ENCODE measurements at places on chromosomes 3 and 15.

DNA sequence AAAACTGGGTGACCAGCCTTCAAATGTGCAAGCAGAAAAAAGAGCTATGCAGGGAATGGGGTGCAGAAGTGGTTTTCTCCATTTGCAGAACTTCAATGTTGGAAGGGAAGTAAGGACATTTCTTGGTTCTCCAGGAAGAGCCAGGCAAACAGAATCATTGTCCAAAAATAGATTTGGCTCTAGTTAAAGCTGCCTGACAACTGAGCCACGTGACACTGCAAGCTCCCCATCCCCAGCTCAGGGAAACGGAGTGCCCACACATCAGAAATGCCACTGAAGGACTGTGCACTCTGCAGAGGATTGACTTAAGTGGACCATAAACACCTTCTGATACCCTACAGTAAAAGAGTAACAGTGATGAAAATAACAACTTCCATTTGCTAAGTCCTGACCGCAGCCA is 195.6 kb upstream of the NSMCE3 start:
- no peak for DNase-seq

- DNase-seq, result no peak
Observed at GRCh38 chr3:185702262-185703225, 116.4 kb downstream of the SENP2 start.

- DNase-seq, result no peak
Observed at GRCh38 chr3:190552969-190553759, 39.3 kb downstream of the IL1RAP start.

DNA sequence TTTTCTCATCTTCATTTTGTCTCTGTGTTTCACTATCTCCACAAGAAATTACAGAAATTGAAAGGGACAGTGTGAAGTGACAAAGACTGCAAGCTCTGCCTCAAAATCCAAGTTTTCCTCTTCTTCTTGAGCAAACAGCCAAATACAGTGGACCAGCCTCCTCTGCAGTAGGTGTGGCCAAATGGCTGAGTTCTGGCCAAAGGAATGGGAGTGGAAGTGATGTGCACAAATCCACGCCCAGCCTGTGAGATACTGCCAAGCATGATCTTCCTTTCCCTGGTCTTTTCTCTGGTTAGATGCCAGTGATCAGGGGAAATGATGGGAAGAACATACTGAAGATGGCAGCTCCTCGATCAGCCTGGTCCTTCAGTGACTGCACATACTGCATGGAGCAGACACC is 111.0 kb upstream of the CPNE4 start:
- DNase-seq, result no peak

GRCh38 chr3:157092230-157092629 is 67.7 kb downstream of the CCNL1 start:
- DNase-seq, result no peak

GRCh38 chr15:52146261-52146660 is 33.7 kb upstream of the BCL2L10 start:
- DNase-seq, result no peak

DNA sequence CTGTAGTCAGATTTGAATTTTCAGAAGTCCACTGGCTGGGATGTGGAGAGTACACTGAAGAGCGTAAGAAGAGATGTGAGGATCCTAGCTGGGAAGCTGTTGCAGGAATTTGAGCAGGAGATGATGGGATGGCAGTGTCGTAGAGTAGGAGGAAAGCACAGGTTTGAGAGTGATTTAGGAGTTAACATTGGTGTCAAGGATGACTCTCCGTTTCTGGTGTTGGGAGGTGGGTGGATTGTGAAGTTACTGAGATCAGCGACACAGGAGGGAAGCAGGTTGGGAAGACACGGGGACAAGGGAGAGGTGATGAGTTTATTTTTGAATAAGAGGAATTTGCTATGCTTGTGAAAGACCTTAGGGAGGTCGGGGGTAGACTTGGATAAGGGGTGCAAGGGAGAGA is 434.2 kb upstream of the TPM1 start:
- DNase-seq, result no peak

DNA sequence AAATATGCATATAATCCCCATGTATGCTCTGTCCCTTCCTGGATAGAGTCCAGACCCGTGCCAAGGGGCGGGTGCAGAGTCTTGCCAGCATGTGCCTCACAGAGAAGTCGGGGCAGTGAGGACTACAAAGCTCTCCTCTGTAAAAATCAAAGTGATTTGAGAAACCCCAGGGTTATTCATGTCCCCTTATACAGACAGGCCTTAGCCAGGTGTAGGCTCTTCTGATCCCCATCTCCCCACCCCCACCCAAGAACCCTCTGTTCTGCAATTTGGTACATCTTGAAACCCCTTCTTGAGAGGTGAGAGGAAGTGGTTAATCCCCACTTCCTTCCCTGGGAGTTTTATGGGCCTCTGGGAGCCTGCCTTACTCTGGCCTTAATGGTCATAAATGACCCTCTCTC is 24.7 kb downstream of the TRIM71 start:
- DNase-seq, result no peak

GRCh38 chr15:80536231-80536630 is 132.0 kb downstream of the ARNT2 start:
- no peak for DNase-seq

- no peak for DNase-seq
Observed at GRCh38 chr3:12046406-12046805, 42.2 kb downstream of the SYN2 start.

DNA sequence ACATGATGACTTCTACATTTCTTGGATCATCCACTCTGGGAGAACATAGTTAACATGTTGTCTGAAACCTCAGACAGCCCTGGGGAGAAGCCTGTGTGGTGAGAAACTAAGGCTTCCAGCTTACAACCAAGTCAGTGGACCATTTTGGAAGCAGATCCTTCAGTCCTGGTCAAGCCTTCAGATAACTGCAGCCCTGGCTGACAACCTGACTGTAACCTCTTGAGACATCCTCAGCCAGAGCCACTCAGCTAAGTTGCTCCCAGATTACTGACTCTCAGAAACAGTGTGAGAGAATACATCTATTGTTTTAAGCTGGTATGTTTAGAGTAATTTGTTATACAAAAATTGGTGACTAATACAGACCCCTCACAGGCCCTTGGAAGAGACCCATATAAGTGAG is 50.9 kb upstream of the KPNA4 start:
- no peak for DNase-seq

DNA sequence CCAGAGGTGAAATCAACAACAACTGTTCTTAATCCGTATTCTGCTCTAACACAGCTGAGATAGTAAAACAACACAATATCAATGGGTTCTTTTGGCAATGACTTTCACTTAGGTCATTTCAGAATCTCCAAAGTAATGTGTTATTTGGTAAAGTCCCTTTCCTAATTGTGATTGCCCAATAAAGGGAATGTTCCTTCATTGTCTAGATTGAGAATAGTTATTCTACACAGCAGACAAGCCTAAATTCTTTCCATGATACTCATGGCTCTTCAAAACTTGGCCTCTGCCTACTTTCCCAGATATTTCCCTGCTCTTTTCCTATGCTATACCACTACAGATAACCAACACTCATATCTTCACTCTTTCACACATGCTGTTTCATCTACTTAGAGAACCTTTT is 219.8 kb downstream of the FMN1 start:
- no peak for DNase-seq

DNA sequence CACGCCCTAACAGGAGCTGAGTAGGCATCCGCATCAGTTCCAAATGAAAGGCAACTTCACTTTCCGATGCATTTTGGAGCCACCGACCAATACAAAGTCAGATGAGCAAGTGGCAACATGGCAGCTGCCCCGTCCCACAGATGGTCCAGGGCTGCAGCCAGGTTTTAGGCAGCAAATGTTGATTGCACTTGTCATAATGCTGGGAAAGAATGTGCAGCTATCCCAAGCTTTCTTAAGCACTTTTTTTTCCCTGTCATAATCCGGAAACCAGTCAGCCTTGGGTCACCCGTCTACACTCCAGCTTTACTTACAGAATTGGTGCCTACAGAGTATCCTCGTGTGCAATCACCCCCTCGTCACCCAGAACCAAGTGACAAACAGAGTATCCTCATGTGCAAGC is 147.7 kb downstream of the CHSY1 start:
- no peak for DNase-seq

- DNase-seq, result no peak
Observed at GRCh38 chr3:129503471-129504291, 24.8 kb upstream of the RHO start.

DNA sequence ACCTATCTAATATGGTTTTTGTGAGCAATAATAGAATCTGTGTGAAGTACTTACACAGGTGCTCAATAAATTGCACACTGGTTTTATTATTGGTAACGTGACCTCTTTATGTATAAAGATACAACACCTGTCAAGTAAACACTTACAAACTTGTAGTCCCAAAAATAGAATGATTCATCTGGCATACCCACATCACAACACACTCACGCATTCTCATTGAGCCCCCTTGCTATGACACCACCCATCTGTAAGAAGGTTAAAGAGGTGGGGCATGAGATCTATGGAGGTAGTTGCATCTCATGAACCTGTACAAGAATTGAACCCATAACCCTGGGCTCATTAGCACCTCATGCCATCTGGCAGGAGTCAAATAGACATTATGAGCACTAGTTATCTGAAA is 134.9 kb upstream of the THBS1 start:
- no peak for DNase-seq

GRCh38 chr15:82044373-82045178 is 1.2 kb downstream of the MEX3B start:
- no peak for DNase-seq

- no peak for DNase-seq
Observed at GRCh38 chr15:36152936-36153335, 426.5 kb upstream of the CDIN1 start.

DNA sequence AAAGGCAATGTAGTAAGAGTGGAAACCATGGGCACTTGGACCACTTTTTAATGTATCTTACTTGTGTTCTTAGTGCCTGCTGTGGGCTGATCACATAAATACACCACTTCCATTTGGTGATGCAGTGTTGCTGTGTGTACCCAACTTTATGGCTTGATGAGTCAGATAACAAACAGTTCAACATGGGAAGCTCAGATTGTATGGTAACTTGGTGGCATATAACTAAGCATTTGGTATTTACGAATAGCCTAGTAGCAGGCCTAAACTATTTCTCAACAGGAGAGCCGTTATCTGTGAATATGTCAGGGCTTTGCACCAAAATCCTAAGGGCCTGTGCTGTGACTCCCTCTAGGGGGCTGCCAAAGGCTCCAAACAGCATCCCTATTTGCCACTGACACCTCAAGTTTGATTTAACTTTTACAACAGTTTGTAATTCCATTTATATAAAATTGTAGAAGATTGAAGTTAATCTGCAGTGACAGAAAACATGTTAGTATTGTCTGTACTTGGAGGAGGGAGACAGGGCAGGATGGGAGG is 640.4 kb upstream of the CADM2 start:
- no peak for DNase-seq

DNA sequence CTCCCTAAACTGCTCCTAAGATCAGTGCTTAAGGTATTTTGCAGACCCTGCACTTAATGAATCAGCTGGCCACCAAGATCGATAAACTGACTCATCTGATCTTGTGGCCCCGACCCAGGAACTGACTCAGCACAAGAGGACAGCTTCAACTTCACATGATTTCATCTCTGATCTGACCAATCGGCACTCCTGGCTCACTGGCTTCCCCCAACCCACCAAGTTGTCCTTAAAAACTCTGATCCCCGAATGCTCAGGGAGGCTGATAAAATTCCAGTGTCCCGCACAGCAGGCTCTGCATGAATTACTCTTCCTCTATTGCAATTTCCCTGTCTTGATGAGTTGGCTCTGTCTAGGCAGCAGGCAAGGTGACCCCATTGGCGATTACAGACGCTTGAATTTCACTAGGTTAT is 13.5 kb downstream of the HTR3E start:
- DNase-seq, result no peak

DNA sequence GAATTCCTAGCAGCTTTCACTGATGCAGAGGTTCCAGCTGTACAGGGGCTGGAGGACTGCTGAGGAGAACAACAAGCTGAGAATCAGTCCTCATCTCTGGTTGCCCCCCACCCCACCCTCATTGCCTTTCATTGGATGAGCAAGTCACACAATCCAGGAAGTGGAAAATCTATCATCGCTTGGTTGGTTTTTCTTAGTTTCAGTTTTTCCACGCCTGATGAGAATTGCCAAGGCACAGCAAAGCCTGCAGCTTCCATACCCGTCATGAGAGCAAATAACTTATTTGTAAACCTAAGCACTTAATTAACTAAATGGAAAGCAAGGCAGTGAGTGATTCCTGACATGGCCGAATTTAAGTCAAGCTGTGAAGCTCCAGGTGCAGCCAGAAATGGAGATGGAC is 21.4 kb upstream of the LIPC start:
- DNase-seq, result no peak

DNA sequence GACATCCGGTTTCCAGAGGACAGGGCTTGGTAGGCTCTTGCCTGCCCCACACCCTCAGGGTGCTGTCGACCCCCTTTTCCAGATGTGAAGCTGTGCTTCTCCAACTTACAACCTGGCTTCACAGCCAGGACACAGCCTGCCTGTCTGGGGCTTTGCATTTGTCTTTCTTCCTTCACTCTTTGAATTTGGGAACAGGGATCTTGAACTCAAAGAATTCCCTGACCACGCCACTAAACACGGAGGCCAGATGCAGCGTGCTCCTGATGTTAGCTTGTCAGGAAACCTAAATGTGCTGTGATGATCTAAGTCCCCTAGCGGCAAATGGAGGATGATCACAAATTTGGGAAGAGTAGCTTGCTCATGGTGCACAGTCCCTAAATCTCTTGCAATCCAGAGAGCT is 244.8 kb upstream of the RGMA start:
- DNase-seq, result no peak

DNA sequence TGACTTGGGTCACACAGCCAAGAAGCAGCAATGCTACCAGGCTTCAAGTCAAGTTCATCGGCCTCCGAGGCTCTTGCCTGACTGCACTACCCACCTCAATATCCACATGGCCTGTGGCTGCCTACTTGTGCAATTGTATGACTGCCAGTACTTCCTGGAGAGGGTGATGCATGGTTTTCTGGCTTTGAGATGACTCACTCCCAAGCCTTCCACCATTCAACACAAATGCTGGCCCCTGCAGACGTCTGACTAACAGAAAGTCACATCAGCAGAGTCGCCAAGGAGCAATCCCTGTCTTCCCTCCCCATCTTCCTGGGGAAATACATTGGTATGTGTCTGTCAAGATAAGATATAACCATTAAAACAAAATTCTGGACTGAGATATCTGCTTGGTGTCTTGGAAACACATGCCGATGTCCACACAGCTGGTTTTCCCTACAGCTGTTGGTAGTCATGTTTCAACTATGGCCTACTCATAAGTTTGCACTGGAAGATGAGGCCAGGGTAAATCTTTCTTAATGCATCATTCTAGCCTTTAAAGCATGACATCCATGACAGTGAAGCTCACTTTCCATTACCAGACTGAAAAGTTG is 79.6 kb upstream of the SPATA12 start:
- no peak for DNase-seq

DNA sequence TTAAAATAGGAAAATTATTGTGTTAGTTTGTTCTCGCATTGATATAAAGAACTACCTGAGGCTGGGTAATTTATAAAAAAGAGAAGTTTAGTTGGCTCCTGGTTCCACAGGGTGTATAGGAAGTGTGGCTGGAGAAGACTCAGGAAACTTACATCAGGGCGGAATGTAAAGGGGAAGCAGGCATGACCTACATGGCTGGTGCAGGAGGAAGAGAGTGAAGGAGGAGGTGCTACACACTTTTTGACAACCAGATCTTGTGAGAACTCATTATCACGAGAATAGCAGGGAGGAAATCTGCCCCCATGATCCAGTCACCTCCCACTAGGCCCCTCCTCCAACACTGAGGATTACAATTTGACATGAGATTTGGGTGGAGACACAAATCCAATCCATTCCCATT is 490.7 kb downstream of the RBMS3 start:
- DNase-seq, result no peak

Measured in GM18507 (cell line).